Urinary bladder (tissue), 4 donors: ENCODE measurements at places on chromosomes 3 and 15.

DNA sequence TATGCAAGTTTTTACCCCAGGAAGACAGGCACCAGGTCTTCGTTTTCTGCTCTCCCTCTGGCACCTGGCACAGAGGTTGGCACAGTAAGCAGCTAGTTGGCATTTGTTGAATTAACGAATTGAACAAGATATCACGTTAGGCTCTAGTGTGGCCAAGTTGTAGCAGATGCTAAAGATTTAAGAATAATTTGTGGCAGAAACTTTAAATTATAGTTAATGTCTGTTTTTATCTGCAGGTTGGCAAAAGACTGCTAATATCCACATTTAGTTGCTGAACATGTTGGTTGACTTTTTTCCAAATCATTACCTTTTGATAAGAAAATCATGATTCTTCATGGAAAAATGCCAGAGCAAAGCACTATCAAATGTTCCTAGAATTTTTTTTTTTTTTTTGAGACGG lies 8.1 kb downstream of the CHRNA5 start:
- no peak for DNase-seq

- DNase-seq = no peak
Observed at GRCh38 chr3:56939834-56940233, 120.6 kb upstream of the SPATA12 start.

DNA sequence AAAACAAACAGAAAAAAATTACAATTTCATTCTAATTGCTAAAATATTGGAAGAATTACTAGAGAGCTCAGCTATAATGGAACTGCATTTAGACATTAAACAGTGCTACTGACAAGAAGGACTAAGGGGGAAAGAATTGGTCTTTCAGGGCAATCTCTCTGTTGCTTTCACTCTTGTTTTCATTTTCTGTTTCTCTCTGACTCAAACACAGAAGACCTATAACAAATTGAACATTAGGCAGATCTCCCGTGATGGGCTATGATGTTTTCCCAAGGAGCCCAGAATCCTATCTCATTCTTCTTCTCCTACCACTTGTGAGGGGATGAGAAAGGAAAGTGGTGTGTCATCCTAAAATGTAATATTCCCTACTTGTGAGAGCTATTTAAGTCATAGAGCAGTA lies 358.0 kb upstream of the TGFBR2 start:
- DNase-seq = no peak

- DNase-seq = no peak
Observed at GRCh38 chr3:12807066-12807465, 10.6 kb downstream of the CAND2 start.

DNA sequence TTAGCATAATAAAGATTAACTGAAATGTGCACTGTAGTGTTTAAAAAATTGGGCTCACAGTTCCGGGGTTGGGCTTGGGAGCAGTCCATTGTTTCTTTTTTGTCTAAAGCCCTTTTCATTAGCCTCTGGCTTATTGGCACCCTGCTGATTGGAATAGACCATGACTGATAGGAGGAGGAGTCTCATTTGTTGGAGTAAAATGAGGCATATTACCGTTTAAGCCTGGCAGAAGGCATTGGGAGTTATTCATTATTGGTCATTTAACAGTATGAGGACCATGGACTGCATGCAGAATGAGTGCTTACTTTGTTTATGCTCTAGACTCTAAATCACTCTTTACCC lies 139.0 kb upstream of the CGNL1 start:
- DNase-seq = no peak

GRCh38 chr3:18111796-18112232 lies 313.3 kb downstream of the SATB1 start:
- DNase-seq = no peak

DNA sequence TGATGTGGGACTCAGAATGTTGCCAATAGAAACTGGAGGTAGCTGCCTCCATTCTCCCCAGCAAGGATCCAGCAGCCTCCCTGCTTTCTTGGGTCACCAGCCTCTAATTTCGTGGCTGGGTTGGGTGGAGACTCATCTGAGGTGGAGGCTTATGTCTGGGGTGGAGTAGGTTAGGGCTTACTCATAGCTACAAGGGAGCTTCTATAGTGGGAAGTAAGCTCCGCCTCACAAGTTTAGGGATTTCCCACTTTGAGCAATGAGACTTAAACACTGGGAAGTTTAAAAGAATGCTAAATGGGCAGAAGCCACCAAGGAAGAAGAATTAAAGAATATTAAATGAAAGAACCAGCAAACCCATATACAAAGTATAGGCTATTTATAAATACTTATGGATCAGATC lies 63.8 kb downstream of the GJD2 start:
- no peak for DNase-seq

DNA sequence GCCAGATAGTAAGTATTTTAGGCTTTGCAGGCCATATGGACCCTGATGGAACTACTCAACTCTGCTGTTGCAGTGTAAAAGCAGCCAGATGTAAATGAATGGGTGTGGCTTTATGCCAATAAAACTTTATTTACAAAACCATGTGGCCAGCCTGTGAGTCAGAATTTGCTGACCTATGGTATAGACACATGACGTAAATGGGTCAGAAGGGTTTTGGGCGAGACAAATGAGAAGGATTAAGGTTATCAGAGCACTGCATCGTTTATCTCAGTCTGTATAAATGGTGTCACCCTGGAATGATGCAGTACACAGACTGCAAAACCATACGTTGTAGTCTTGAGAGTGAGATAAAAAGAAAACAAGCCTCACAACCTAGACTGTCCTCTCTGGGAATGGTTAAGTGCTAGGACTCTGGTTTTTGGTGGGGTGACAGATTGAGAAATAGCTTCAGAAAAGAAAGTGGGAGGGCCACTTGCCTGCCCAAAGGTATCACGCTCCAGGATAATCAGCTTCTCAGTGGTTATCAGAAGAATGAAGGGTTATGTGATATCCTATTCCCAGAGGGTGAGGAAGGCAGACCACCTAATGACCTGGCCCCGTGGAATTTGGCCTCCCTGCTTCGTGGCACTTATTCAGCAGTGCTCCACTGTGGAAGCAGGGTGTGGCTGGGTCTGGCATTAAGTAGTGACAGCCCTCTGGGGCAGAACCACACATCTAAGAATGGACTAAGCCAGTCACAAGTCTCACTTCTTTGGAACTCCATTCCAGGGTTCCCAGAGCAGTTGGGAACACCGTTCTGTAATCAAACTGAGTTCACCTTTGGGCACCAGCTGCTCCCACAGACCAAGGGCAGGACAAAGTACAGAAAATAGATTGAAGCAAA lies 46.1 kb downstream of the ABHD5 start:
- no peak for DNase-seq

- no peak for DNase-seq
Observed at GRCh38 chr3:69913422-69913821, 86.1 kb upstream of the SAMMSON start.

- peak; percentile 52 for DNase-seq
Observed at GRCh38 chr3:20340324-20340928, 154.4 kb upstream of the SGO1 start.

- DNase-seq = no peak
Observed at GRCh38 chr3:85574006-85574705, 615.4 kb downstream of the CADM2 start.

GRCh38 chr3:87025661-87026645 lies 35.0 kb upstream of the VGLL3 start:
- no peak for DNase-seq

DNA sequence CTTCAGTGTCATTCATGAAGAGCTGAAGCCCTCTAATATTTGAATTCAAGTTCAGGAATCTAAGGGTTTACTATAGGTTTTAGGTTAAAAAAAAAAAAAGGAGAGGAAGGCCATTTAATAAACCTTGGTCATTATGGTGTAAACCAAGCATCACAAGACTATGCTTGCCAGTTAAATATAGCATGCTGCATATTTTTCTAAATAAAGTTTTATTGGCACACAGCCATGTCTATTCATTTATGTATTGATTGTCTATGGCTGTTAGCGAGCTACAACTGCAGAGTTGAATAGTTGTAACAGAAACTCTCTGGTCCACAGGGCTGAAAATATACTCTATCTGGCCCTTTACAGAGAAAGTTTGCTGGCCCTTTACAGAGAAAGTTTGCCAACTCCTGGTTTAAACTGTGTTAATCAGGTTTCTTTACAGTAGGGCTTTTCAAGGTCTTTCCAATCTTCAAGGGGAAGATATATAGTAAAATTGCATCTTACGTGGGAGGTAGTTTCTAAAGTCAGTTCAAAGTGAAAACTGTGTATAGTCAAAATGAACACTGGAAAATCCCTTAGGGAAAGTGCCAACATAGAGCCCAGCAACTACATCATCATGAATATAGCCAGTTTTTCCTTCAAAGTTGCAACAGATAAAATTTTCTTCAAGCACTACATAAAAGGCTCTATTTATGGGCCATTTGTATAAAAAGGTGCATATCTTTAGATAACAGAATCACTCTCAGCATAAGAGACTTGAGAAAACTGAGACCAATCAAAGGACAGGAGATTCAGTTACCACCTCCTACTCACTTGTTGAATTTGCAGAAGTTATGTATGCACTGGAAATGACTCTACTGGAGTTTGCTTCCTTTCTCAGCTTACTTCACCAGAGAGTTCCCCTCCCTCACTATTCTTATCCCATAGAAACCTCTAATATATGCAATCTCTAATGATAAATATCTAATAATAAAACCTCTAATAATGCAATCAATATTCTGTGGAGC lies 49.7 kb upstream of the FRMD4B start:
- no peak for DNase-seq
